Stimulated activated CD8-positive, alpha-beta memory T cell treated with anti-CD3 and anti-CD28 coated beads, Interleukin-15, amount 100 ng/mL, for 48 hours (primary cell): ENCODE measurements at places on chromosomes 7 and 10.

DNA sequence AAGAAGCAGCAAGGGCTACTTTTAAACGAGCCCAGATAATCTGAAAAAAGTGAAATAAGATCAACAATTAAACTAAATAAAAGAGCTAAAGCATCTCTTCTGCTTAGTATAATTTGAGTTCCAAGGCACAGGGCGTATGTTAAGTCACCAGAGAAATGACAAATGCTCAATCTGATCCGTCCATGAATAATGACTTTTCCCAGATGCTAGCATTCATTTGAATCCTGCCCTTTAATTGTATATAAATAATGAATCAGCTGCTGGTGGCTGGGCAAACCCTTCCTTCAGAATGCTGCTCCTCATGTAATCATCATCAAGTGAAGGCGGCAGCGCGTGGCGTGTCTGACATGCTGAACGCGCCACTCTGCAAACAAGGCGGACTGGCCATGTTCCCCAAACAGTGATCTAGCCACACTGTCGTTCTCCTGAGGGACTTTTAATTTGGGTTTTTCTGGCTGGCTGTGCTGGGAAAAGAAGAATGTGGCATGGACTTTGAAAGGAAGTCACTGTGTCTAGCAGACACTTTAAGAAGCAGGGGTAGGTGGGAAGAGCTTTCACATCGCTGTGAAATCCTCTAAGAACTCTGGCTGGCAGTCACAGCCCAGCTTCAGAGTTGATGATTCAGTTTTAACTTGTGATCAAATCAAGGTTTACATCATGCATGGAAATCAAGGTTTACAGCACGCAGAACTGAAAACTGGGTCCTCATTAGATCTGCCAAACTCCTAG lies 70.7 kb downstream of the BEND7 start:
- DNase-seq, result no peak

GRCh38 chr7:90709501-90710465 lies 113.7 kb downstream of the CDK14 start:
- no peak for DNase-seq

DNA sequence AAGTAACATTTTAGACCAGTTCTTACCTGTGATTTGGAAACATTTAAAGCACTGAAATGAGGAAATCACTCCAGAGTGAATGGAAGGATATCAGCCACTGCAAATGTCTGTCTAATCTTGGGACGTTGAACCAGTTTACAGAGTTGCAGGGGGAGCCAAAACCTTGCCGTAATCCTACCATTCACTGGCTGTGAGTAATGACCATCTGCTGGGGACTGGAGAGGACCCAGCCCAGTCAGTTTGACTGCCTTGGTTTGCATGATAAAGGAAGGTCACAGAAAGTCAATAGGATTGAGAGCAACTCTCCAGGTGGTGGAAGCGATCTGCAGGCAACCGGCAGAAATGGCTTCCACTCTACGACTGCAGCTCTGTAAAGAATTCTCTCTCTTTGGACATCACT lies 167.2 kb downstream of the AKR1D1 start:
- no peak for DNase-seq

DNA sequence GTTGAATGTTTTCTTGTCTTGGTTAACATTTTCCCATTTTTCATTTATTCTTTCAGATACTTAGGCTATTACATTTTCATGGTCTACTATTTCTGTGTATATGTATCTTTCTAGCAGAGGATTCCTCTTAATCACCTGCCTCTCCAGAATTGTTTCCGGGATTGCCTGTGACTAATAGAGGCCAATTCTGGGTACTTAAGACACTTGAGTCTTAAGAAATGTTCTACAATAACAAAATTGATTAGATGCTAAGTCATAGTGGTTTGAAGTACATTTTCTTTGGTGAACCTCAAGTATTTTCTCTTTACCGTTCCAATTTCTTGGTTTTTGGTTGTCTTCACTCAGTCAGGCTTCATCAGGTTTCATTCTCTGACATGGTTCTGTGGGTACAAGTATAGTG lies 26.4 kb downstream of the BBS9 start:
- no peak for DNase-seq

- DNase-seq, result no peak
Observed at GRCh38 chr7:45028138-45028919, 28.3 kb downstream of the CCM2 start.

DNA sequence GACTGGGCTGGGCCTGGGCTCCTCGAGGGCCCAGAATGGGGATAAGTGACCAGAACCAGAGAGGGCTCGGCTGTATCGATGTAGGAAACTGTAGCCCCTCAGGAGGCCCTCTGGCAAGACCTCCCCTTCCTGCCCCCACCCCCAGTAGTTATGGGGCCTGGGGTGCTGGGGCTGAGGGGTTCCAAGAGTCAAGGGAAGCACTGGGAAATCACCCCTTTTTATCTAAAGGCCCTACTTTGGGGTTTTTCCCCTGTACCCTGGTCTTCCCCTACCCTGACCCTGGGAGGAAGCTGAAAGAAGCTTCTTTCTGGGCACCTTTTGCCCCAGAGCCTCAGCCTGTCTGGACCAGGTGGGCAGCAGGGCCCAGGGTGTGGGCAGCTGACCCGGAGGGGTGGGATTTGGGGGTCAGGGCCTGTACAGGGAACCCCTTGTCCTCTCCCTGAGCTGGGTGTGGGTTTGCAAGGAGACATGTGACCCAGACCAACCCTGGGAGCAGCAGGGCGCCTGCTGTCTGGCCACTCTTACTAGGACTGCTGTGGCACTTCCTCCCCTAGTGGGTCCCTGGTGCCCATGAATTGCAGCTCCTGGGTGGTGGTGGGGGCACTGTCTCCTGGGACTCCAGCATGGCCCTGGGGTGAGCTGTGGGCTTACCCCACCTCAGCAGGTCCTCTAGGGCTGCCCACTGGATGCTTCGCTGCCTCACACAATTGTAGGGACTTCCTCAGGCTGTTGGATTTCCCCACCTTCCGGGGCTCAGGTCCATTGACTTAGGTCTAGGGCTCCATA lies 1.5 kb downstream of the IRF5 start:
- DNase-seq, result no peak

- DNase-seq, result no peak
Observed at GRCh38 chr7:5294169-5294987, 11.6 kb downstream of the SLC29A4 start.

- no peak for DNase-seq
Observed at GRCh38 chr10:47127188-47127785, 172.7 kb upstream of the GDF10 start.

GRCh38 chr10:32174349-32174893 lies 118.2 kb upstream of the KIF5B start:
- DNase-seq, result no peak

GRCh38 chr7:15554081-15554480 lies 7.7 kb downstream of the AGMO start:
- no peak for DNase-seq

DNA sequence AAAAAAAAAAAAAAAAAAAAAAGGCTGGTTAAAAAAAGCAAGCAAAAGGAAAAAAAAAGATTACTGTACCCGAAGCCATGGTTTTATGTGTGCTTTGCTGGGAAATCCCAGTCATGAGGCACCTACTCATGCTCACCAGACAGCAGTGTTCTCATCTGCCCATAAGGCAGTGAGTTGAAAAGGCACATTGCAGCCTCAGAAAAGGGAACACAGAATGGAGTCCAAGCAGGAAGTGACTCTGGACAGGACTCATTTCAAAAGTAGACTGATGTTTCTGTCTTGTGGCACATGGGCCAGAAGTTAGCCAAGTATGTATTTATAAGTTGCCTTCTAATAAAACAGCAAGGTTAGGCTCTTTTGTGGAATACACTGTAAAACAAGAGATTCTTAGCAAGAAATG lies 40.2 kb downstream of the PDSS1 start:
- no peak for DNase-seq

DNA sequence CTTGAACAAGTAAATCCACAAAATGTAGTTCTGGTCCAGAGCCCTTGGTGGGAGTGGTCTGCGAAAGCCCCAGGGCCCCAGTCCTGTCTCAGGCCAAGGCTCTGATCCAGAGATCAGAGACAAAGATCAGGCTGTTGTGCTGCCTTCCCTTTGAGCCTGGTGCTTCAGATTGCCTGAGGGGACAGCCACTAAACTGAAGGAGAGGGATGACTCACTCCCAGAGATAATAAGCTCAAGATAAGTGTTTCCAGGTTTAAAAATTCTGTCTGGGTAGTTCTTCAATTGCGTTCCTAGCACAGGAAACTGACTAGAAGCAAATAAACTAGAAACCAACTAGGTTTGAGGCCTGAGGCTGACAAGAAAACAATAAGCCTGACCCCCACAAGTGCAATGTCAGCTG lies 190.2 kb downstream of the RAMP3 start:
- DNase-seq, result no peak

GRCh38 chr10:126034586-126034985 lies 138.2 kb downstream of the FANK1 start:
- DNase-seq, result no peak
